ENCODE measurements at places on chromosomes 3 and 15.

- DNase-seq, result no peak
These were observed 33.1 kb downstream of the WNT5A start for GRCh38 chr3:55453886-55454496.

GRCh38 chr15:98169551-98169950 is 209.0 kb downstream of the ARRDC4 start:
- DNase-seq, result no peak

DNA sequence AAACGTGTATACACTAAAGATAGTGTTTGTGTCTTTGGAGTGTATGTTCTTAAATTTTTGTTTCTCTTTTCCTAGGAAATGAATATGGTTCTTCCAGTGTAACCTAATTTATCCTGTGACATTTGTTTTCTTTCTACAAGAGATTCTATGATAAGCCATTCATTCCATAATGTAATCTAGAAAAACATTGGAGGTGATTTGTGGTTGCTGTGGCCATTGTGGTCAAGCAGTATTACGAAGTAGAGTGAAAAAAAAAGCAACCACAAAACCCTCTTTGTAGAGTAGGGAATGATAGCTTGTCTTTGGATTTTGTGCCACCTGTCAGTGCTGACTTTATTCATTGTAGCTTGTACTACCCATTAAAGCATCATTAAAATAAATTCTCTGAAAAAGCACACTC is 1209.6 kb downstream of the ZPLD1 start:
- DNase-seq, result no peak

GRCh38 chr3:11206316-11206715 is 52.0 kb downstream of the HRH1 start:
- no peak for DNase-seq

GRCh38 chr3:146314871-146315270 is 64.0 kb upstream of the PLSCR4 start:
- no peak for DNase-seq

Data from Caco-2 (cell line).